HFF-Myc (cell line): ENCODE measurements at places on chromosomes 16 and 17.

GRCh38 chr17:66002812-66003211, 189.1 kb downstream of the CEP112 start:
- DNase-seq: no peak

DNA sequence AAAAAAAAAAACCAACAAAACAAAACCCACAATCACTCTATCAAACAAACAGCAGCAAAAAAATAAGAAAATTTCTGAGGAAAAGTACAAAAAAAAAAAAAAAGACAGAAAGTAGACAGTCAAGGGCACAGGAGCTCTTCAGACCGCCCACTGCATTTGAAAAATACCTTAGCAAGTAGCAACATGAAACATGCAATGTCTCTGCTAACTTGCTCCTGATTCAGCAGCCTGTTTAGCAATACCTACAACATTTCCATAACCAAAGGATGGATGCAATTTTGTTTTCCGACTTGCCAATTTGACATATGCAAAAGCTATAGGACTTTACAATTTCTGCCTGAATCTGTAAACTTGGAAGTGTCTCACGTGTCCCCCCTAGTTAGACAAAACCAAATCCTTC, 57.4 kb downstream of the SYNRG start:
- no peak for DNase-seq

DNA sequence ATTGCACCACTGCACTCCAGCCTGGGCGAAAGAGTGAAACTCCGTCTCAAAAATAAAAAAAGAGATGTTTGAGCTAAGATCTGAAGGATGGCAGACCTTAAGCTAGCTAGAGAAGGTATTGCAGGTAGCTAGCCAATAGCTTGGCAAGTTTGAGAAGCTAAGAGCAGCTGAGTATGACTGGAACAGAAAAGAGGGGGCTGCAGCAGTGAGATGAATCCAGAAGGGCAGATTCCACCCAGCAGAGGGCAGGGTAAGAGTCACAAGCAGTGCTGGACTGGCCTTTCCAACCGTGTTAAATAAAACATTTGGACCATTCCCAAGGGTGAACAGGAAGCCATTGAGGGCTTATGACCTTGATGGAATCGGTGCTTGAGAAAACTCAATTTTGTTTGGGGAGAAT, 5.7 kb upstream of the PHAF1 start:
- DNase-seq: no peak

GRCh38 chr16:27129401-27129800, 62.7 kb downstream of the C16orf82 start:
- DNase-seq: no peak

- no peak for DNase-seq
Observed at GRCh38 chr17:72724267-72724666, 368.2 kb downstream of the SLC39A11 start.

GRCh38 chr17:12727881-12728280, 61.4 kb upstream of the ARHGAP44 start:
- DNase-seq: no peak

DNA sequence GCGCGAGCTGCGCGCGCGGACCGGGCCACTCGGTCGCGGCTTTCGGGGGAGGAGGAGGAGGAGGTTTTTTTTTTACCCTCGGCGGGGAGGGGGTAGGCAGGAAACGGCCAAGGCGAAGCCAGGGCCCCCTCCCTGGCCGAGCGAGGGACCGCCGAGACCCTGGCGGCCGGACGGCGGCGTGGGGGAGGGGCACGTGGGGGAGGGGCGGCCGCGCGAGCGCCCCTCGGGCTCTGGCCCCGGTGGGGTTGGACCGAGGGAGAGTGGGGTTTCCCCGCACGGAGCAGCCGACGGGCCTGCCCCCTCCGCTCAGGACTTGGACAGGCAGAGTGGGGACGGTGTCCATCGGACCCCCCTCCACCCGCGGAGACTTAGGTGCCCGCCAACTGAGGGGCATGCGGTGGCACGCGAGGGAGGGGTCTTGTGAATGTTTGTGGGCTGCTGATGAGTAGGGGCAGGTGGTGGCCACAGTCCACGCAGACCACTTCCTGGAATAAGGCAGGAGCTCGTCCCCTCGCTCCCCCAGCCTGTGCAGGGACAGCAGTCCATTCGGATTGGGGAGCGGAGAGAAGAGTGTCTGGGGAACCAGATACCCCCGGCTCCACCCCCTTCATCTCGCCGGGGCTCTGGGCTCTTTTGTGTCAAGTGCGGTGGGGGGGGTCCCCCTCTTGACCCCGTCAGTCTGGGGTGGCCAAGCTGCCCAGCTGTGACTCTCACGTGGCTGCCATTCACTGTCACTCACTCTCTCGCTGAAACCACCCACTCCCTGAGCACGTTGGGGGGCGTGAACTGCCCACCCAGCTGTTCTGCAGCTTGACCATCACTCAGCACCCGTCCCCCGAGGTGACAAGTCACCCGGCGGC, 3.0 kb upstream of the CHD3 start:
- no peak for DNase-seq
